HEK293T (cell line): ENCODE measurements at places on chromosomes 16 and 17.
A peak's percentile ranks its signal among the peaks of the same experiment; 100 is the strongest.

- DNase-seq = no peak
These were observed 76.2 kb upstream of the ADAMTS18 start for GRCh38 chr16:77511053-77511452.

- DNase-seq = no peak
These were observed 19.7 kb upstream of the RMI2 start for GRCh38 chr16:11325404-11326083.

DNA sequence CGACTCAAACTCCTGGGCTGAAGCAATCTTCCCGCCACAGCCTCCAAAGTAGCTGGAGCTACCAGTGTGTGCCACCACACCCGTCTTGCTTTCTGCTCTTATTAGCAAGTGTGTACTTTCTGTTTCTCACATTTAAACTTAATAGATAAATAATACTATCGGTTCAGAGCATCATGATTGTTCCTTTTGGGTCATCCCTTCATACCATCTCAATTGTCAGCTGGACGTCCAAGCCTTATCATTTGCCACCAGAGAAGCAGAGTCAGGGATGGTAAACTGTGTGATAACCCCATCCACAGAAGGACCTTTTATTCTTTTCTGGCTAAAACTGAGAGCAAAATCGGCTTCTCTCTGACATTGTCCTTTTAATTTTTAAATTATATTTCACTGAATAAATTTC, 279.8 kb upstream of the GOT2 start:
- DNase-seq = no peak

GRCh38 chr16:60729051-60729450, 1307.2 kb downstream of the CDH8 start:
- no peak for DNase-seq

GRCh38 chr17:6041246-6041645, 28.9 kb upstream of the WSCD1 start:
- DNase-seq = no peak

DNA sequence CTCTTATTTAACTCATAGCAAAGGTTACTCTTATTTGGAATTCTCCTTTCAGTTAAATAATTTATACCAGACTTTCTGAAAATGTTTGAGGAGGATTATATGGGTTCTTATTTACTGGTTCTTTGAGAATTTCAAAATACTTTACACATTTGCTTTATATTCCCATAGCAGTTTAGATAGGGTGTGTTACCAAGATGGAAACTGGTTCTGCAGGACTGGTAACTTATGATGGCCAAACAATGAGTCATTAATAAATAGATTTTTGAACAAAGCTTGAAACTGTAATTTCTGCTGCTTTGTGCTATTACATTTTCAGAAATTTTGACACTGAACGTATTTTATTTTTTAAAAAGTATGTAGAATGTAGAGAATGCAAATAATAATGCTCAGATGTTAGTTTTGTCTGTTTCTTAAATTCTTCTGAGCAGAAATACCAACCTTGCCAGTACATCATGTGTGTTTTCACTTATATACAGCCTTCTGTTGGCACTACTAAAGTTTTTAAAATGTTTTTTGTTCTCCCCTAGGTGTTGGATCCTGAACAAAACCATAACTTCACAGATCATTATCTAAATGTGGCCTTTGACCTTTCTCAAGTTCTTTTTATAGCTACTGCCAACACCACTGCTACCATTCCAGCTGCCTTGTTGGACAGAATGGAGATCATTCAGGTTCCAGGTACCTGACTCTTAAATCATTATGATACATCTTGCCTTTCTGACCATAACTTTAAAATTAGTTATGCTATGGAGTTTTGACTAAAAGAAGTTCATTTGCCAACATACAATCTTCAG, 48.3 kb upstream of the ABCC11 start:
- no peak for DNase-seq

- DNase-seq = no peak
These were observed 3.1 kb downstream of the NFE2L1 start for GRCh38 chr17:48051283-48051682.

DNA sequence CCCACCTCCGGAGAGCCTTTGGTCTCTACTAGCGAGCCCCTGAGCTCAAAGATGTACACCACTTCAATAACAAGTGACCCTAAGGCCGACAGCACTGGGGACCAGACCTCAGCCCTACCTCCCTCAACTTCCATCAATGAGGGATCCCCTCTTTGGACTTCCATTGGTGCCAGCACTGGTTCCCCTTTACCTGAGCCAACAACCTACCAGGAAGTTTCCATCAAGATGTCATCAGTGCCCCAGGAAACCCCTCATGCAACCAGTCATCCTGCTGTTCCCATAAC, 702 bp downstream of the SPN start:
- no peak for DNase-seq

- no peak for DNase-seq
These were observed 225.2 kb downstream of the HAPSTR1 start for GRCh38 chr16:9316615-9317014.

DNA sequence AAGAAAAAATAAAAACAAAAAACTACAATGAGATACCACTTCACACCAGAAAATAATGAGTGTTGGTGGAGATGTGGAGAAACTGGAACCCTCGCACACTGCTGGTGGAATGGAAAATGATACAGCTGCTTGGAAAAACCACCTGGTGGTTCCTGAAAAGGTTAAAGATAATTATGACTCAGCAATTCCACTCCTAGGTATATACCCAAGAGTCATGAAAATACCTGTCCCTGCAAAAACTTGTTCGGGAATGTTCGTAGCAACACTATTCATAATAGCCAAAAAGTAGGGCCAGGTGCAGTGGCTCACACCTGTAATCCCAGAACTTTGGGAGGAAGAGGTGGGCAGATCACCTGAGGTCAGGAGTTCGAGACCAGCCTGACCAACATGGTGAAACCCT, 8.1 kb upstream of the ITGAE start:
- no peak for DNase-seq

- DNase-seq = no peak
These were observed 30.7 kb downstream of the CCR7 start for GRCh38 chr17:40534371-40535189.

DNA sequence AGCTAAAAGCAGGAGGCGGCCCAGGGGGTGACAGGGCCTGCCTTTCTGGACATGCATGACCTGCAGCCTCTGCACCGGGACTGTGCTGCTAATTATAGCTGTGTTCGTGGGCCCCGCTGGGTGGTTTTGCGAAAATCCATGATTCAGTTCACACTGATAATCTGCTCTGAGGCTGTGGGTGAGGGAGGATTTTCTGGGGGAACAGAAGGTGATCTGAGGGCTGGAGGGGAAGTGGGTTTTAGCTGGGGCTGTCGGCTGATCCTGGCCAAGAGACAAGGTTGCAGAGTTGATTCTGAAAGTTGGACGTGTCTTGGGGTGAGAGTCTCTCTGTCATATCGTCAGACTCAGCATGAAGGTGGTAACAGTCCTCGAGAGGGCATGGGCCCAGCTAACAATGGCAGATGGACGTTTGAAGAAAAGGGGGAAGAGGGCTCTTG, 187.5 kb upstream of the ZNF469 start:
- DNase-seq = no peak

- peak; percentile 62 for DNase-seq
These were observed 330.0 kb upstream of the PMFBP1 start for GRCh38 chr16:72501739-72502593.

DNA sequence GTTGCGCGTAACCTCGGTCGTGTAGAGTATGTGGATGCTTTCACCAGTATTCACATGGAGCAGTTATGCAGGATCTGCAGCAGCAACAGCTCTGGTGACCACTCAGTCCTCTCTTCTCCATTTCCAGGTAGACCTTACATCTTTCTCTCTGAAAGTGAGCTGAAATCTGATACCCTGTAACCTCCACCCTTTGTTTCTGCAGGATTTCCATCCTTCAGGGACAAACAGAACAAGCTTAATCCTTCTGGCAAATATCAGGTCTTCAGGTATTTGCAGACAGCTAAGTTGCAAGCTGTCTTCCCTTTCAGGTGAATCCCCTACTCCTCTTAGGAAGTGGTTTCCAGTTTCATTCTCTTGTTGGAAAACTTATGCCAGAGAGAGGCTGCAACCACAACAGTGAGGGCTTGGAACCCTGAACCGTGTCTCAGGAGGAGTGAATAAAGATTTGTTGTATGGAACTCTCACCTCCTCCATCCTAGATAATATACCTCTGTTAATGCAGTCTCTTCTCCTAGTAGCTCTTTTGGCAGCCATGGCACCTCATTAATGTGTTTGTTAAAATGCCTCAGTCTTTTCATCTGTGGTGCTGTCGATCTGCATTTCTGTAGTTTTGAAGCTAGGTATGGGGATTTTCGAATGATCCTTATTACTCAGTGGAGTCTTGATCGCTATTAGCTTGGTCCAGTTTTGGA, 172.5 kb downstream of the PRKCA start:
- DNase-seq = no peak

DNA sequence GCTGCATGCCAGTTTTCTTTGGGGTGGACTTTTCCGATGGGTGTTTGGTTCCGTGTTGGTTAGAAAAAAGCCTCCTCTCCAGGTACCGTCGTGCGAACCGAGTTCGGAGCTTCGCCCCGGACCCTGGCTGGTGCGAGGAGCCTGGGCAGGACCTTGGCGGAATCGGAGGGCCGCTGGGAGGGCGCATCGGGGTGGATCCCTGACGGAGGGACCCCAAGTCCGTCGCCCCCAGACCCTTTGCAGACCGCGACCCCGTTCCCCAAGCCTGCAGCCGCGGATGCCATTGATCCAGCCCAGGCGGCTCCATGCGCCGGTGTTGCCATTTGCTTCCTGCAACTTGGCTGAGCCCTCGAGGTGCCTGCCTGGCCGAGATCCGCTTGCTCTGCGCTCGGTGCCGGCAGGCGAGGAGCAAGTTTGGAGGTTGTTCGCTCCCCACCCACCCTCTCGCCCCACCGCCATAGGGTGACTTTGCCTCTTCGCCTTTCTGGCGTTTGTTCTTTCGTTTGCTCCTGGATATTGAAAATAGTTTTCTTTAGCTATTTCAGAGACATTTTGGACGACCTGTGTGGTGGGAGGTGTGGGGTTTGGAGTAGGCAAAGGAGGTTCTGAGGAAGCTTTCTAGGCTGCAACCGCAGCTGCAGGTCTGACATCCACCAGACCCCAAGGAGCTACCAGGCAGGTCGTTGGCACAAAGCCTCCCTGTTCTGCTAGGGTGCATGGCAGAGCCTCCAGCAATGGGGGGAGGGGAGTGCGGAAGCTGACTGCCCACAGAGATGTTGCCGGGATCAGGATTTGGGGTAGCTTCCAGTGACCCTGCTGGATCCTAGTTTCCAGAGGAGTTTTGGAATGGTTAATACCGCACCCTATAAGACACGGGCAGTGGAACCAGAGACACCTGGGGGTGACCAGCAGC, 58.2 kb downstream of the RAP1GAP2 start:
- no peak for DNase-seq

GRCh38 chr17:29567554-29568330, 759 bp upstream of the TP53I13 start:
- DNase-seq = peak; percentile 50

DNA sequence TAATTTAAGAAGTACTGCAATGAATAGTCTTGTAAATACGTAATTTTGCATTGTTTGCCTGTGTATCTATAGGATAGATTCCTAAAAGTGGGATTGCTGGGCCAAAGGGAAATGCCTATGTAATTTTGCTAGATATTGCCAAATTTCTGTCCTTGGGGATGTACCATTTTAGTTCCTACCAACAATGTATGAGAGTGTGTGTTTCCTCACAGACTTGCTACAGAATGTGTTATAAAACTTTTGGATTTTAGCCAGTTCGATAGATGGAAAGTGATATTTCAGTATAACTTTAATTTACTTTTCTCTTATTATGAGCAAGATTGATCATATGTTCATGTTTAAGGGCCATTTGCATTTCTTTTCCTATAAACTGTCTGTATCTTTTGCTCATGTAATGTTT, 8.3 kb downstream of the TANGO6 start:
- DNase-seq = no peak

DNA sequence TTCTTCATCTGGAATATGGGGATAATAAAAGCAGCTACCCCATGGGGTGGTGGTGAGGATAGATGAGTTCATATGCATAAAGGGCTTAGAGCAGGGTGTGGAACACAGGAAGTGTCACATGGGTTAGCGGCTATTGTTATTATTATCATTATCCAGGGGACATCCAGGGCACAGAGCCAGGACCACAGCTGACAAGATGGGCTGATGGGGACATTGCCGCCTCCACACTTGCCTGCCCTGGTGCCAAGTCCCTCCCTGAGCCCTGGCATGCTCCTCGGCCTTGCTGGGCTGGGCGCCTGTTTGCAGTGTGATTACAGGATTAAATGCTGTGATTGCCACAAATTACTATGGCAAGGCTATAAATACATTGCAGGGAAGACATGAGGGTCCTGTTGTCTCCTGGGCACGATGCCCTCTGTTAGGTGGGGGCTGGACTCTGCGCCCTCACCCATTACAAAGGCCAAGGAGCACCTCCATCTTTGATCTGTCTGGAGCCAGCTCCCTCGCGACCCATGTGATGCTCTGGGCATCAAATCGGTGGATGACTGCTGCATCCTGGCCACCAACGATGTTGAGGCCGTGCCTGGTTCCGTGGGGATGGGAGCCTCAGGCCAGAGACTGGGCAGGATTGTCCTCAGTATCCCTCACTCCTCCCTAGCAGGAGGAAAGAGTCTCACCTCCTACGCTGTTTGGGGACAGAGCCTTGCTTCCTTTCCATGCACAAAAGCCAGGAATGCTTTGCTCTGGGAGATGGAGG, 43.2 kb downstream of the PIMREG start:
- DNase-seq = no peak

- DNase-seq = no peak
These were observed 14.2 kb upstream of the ZFHX3 start for GRCh38 chr16:73062001-73062616.

- peak; percentile 38 for DNase-seq
These were observed 160.1 kb downstream of the MAP2K4 start for GRCh38 chr17:12180644-12181261.

- no peak for DNase-seq
These were observed 25.8 kb upstream of the SRSF1 start for GRCh38 chr17:58032691-58033415.

- no peak for DNase-seq
These were observed 76.3 kb upstream of the HNF1B start for GRCh38 chr17:37820995-37821713.

GRCh38 chr17:81101614-81102306, 63.5 kb upstream of the PVALEF start:
- peak; percentile 98 for DNase-seq

- DNase-seq = no peak
These were observed 315.8 kb downstream of the HAPSTR1 start for GRCh38 chr16:9407206-9407758.

GRCh38 chr16:2518823-2519710, 1.1 kb upstream of the AMDHD2 start:
- no peak for DNase-seq

GRCh38 chr17:73384926-73385325, 73.1 kb upstream of the CDC42EP4 start:
- no peak for DNase-seq

- DNase-seq = no peak
These were observed 237.6 kb downstream of the SOX9 start for GRCh38 chr17:72358465-72358864.

- DNase-seq = no peak
These were observed 805 bp upstream of the CLCN7 start for GRCh38 chr16:1475552-1476114.

DNA sequence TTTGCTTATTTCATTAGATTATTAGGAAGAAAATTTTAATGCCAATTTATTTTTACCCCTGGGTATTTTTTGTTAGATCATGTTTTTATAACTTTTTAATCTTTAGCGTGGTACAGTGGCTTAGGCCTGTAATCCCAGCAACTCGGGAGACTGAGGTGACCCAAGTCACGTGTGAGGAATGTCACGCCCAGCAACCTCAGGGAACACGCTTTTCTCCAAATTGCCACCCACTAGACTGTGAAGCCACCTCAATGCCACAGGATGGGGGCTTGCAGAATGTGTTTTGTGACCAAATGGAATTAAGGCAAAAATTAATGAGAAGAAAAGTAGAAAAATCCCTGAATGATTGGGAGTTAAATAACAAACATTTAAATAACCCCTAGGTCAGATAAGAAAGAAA, 141.8 kb downstream of the LAT start:
- DNase-seq = no peak
